ENCODE measurements at places on chromosomes 1 and 21.
A peak's percentile ranks its signal among the peaks of the same experiment; 100 is the strongest.

- DNase-seq, result no peak
These were observed 2.5 kb downstream of the DISC1 start for GRCh38 chr1:231629132-231629531.

- no peak for DNase-seq
These were observed 19.8 kb downstream of the PRAMEF11 start for GRCh38 chr1:12811409-12811784.

DNA sequence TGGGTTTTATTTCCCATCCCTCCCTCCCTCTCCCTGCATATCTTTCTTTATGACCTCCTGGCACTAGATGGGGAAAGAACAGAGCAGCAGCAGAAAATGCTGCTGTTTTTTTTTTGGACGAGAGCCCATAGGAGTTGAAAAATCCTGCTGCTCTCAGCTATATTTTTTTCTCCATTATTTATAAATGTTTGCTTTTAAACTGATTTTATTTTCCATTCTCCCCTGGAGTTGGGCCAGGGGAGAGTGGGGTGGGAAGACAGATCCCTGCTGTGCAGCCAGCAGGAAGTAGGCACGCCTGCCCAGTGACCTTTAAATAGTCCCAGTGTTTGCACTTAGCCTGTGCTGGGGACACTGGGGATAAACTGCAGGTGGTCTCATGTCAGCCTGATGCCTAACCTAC is 17.4 kb downstream of the SFT2D2 start:
- no peak for DNase-seq

DNA sequence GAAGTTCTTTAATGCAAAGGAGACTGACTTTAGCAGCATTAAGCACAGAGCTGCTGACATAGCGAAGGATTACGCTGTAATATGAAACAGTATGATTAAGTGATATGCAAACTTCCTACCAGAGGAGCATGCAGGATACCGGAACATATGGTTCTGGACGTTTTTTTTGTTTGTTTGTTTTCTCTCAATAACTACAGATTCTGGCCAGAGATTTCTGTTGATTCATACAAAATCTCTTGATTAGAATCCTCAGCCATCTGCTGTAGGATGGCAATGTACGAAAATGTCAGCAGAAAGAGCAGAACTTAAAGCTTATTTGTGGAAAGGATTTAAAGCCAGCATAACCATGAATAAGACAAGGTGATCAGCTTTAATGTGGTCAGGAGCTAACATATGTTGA is 970.7 kb downstream of the KCNT2 start:
- DNase-seq, result no peak

GRCh38 chr1:12549460-12550349 is 68.3 kb downstream of the DHRS3 start:
- peak; percentile 98 for DNase-seq

- DNase-seq, result peak; percentile 81
These were observed 171.0 kb downstream of the LRRC40 start for GRCh38 chr1:70034403-70034802.

- DNase-seq, result no peak
These were observed 104.8 kb upstream of the SLC45A1 start for GRCh38 chr1:8213136-8213535.

GRCh38 chr1:71967670-71968069 is 314.7 kb downstream of the NEGR1 start:
- DNase-seq, result no peak
